Fibroblast of skin of scalp (primary cell): ENCODE measurements at places on chromosomes 3 and 15.

GRCh38 chr3:17678116-17678741 lies 64.2 kb downstream of the TBC1D5 start:
- peak; percentile 57 for DNase-seq

DNA sequence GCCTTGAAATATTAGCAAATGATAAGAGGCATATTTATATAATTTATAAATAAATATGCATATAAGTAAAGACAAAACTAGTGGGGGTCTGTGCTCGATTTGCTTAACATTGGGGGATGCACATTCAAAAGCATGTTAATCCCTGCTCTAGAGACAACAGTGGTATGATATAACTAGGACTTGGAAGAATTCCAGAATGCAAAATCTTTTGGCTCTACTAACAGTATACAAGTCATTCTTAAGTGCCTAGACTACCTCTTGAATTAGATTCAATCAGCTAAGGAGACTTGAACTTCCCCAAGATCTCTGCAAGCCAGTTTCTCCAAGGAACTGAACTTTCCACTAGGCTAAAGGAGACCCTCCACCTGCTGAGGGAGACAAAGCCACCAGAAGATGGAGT lies 282.7 kb upstream of the RORA start:
- no peak for DNase-seq

DNA sequence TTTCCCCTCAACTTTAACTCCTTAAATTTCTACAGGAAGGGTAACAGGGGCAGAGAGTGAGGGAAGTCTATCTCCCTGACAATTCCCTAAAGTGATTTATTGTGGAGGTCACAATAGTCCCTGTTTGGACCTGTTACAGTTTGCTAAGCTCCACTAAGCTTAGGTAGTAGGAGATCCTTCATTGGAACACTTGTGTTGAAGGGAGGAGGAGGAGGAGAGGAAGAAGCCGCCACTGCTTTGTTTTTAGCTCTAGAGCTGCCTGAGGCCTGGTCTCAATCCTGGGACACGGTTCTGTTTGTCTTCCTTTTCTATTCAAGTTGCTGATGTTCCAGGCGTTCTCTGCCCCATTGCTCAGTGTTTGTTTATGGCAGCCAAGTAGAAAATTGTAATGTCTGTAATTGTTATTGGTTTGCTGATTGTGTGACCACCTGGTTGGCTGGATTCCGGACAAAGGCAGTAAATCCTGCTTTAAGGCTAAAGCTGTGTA lies 48.4 kb downstream of the HES1 start:
- no peak for DNase-seq

DNA sequence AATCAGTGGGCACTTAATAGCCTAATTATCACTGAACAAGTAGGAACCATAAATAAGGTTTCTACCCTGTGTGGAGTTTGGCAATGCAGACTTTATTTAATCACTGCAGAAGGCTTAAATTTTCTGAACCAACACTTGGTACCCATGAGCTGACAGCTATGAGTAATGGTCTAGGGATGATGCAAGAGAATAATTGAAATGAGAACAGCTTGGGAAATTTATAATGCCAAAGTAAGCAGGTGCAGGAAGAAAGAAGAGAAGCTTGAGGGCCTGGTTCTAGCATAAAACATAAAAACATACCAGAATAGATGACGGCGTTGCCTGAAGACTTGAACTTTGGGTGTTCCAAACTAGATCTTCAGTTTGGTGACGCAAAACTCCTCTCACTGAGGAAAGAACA lies 67.0 kb downstream of the IMPG2 start:
- no peak for DNase-seq

GRCh38 chr3:175091426-175092114 lies 232.4 kb downstream of the NAALADL2 start:
- DNase-seq: no peak

DNA sequence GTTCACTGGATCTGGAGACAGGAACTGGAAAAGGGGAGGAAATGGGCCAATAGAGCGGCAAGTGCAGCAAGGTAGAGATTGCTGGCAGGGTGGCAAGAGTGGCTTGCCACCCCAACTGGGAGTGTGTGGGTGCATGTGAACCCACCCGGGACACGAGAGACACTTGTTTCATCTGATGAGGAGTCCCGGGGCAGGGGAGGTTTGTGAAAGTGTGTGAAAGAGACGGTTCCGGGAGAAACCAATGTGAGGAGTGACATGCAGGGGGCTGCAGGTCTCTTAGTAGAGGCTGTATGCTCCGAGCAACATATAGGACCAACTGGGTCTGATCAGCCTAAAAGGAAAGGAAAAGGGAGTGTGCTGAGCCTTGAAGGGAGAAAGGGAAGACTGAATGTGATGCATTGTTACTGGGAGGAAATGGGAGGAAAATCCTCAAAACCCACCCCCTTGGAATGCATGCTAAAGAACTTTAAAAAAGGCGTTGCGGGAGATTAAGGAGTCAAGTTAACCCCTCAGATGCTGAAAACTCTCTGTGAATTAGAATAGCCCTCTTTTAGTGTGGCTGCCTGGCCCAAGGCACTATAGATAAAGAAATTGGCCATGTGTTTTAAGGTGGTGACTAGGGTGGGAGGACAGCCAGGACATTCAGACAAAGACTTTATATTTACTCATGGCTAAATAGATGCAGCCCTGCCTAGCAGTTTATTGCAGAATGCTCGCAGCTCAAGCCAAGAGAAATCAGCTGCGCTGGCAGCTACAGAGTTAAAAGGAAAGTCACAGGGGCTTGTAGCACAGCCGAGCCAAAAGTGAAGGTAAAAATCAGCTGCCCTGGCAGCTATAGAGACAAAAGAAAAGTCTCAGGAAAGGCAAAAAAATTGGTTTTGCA lies 9.1 kb upstream of the SLC9C1 start:
- DNase-seq: no peak

DNA sequence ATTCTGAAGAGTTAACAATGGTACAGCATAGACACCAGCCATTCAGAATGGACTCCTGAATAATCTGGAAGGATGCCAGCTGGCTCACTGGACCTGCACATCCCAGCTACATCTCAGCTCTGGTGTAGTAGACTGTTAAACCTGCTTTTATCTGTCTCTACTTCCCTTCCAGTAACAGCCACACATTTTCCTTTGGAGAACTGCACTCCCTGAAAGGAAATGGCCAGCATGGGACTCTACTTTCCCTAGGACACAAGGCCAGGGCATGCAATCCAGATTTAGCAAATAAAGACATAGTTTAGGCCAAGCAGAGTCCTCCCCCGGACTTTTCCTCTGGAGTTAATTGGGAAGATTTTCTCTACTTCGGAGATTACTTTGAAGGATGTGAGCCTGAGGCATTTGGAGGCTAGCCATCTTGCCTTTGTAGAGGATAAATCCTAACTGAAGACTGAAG lies 82.7 kb upstream of the TCF12 start:
- DNase-seq: no peak

DNA sequence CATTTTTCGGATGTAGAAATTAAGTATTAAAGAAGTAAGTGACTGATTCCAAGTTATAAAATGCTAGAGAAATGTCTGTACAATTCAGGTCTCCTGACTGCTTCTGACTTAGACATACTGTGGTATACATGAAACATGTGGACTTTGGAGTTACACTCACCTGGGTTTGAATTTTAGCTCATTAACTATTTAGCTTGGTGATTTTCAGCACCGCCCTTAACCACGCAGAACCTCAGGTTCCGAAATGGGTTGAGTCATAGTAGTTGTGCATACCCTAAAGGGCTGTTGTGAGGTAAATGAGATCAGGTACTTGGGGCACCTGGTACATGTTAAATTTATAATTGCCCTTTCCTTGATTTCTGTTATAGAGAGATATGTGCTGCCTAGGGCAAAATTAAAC lies 32.9 kb upstream of the UTS2B start:
- DNase-seq: no peak

GRCh38 chr15:82952158-82953081 lies at the start of gene HOMER2:
Gene HOMER2, minus strand, starts transcription at chr15:82952720. Its CDS starts 185 bp downstream, at chr15:82952535.
- peak; percentile 34 for DNase-seq

DNA sequence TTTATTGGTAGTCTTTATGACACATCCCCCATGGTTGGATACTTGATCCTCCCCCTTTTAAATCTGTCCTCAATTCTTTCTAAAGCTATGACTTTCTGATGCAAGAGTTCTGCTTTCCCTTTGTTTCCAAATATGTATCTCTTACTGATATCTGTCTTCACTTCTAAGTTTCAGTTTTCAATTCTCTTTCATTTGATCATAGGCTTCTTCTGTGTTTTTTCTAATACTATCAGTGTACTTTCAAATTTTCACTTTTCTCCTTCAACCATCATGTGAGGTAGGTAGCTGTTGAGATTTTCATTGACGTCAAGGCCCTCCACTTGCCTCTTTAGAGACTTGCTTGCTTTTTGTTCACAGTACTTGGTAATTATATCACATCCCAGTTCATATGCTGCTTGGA lies 436.5 kb downstream of the CNTN4 start:
- DNase-seq: no peak
